ENCODE measurements at places on chromosomes 2 and 18.

DNA sequence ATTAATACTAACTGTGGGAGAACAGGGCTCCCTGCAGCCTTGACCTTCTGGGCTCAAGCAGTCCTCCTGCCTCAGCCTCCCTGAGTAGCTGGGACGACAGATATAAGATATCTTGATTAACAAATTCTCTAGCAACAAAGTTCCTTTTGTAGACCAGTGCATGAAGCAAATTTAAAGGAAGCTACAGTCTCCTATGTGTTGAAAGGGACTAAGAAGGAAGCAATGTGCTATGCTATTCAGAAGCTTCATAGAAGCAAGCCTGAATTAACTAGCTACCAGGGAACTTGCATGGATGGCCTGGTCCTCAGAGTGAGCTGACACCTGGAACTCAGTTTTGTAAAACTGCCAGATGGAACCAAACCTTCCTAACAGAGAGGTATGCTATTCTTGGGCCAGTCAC lies 33.2 kb downstream of the RAPH1 start:
- DNase-seq = no peak

DNA sequence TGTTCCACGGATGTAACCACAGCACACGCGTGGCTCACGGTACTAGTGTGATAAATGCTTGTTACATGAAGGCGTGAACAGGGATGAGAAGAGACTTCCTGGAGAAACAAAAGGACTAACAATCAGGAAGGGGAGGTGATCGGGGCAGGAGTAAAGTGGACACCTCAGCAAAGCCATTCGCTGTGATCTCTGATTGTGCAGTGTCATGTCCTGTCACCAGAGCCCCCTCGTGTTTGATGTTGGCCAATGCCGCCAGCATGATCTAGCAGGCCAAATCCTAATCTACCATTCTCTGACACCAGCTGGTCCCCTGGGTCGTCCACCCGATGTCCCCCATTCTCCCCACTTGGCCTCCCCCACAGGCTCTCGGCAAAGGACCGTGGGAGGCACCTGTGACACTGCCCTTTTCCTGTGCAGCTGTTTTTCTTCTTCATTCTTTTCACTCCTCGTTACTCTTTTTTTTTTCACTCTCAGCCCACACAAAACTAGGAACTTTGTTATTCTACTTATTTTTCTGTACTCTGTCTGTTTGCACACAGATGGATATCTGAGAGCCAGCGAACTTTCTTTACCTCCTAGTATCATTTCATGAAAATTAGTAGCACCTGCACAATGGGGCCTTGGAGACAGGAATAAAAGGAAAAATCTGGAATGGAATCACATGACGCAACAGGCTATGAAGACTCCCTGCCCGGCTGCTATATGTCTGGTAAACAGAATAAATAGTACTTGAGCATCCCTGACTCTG lies 146.8 kb downstream of the TGIF1 start:
- DNase-seq = peak; percentile 95

GRCh38 chr2:66173645-66174044 lies 261.3 kb upstream of the MEIS1 start:
- DNase-seq = no peak

- DNase-seq = peak; percentile 79
These were observed 89.6 kb downstream of the UPP2 start for GRCh38 chr2:158191076-158191895.

DNA sequence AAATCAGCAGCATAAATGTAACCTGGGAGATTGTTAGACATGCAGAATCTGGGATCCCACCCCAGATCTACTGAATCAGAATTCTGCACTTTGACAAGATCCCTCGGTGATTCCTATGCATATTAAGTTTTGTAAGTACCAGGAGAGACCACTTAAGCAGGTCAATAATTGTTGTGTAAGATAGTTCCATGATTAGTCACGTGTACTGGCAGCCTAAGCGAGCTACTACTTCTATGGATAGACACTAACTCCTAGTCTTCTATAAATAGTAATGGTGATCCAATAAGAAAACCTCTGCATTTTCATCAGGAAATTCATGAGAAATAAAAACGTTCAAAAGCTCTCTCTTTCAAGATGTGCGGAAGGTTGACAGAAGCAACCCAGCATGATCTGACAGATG lies 988.2 kb upstream of the CHAC2 start:
- DNase-seq = no peak

- DNase-seq = no peak
These were observed 129.6 kb downstream of the PPP1R1C start for GRCh38 chr2:182115258-182115657.

DNA sequence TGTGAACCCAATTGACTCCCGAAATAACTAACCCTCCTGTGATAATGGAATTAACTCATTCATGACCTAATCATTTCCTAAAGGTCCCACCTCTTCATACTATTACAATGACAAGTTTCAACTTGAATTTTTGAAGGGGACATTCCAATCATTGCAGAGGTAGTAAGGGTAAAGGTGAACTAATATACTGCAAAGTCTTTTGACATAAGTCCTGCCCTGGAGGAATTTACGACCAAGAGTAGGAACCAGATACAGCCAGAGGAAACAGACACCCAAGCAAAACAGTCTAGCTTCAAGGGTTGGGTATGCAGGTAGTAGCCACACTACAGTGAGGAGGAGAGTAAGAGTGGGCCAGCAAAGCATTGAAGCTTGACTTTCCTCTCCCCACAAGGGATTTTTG lies 1.2 kb upstream of the SRBD1 start:
- peak; percentile 35 for DNase-seq

GRCh38 chr18:58527952-58528287 lies 101.0 kb downstream of the ALPK2 start:
- no peak for DNase-seq

- no peak for DNase-seq
These were observed at the start of gene NMUR1 for GRCh38 chr2:231530099-231531011. Gene NMUR1 (minus strand): TSS chr2:231530445. CDS start chr2:231530361, 84 bp downstream.

DNA sequence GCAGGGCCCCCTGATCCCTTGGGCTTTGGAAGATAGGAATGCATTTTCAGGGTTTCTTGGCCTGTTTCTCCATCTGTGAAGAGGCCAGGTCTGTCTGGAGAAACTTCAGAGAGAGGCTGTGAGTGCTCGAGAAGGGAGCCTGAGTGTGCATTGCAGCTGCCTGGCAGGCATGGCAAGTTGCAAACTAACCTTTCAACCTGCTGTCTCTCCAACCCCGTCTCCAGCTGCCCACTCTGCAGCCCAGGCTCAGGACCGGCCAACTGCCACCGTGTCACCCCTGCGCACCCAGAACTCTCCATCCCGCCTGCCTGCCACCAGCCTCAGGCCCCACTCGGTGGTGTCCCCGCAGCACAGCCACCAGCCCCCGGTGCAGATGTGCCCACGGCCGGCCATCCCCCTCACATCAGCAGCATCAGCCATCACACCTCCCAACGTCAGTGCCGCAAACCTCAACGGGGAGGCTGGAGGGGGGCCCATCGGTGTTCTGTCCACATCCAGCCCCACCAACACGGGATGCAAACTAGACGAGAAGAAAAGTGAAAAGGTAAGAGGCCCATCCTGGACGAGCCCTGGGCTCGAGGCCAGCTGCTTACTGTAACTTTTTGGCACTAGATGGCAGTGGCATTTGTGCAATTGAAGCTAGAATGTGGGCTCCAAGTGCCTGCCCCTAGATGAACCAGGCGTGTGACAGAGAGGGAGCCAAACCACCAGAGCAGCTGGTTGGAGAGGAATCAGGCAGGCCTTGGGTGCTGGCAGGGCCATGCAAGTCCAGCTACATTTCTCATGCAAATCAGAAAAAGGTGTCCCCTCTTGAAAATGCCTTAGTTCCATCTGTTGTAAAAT lies 164.6 kb downstream of the SEPTIN10 start:
- peak; percentile 49 for DNase-seq

DNA sequence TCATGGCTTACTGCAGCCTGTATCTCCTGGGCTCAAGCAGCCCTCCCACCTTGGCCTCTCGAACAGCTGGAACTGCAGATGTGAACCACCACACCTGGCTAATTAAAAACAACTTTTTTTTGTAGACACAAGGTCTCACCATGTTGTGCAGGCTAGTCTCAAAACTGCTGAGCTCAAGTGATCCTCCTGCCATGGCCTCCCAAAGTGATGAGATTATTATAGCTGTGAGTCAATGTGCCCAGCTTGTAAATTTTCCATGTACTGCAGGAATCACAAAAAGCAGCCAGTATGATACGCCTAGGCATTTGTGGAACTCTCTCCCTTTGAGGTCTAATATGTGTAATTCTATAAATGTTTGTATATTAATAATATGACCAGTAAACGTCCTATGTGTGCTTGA lies 59.9 kb downstream of the MSH6 start:
- no peak for DNase-seq

GRCh38 chr2:233354500-233354924 lies 218 bp downstream of the DGKD start:
- no peak for DNase-seq

GRCh38 chr2:33706410-33706809 lies 107.3 kb upstream of the FAM98A start:
- no peak for DNase-seq

DNA sequence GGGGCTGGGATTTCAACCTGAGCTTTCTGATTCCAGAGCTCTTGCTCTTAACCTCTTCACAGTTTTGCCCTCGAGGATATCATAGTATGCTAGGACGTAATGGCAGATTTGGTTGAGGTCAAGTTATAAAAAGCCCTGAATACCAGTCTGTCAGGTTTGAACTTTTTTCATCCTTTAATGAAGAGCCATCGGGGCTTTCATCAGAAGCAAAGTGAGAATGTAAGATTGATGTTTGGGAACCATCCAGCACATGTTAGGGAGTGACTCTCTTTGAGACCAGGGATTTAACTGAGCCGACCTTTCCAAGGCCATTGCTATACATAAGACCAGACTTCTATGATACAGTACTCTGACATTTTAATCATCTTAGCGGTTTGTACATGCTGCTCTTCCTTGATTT lies 142.5 kb downstream of the TTC27 start:
- DNase-seq = no peak

GRCh38 chr2:16613539-16614011 lies 52.1 kb downstream of the CYRIA start:
- peak; percentile 54 for DNase-seq

DNA sequence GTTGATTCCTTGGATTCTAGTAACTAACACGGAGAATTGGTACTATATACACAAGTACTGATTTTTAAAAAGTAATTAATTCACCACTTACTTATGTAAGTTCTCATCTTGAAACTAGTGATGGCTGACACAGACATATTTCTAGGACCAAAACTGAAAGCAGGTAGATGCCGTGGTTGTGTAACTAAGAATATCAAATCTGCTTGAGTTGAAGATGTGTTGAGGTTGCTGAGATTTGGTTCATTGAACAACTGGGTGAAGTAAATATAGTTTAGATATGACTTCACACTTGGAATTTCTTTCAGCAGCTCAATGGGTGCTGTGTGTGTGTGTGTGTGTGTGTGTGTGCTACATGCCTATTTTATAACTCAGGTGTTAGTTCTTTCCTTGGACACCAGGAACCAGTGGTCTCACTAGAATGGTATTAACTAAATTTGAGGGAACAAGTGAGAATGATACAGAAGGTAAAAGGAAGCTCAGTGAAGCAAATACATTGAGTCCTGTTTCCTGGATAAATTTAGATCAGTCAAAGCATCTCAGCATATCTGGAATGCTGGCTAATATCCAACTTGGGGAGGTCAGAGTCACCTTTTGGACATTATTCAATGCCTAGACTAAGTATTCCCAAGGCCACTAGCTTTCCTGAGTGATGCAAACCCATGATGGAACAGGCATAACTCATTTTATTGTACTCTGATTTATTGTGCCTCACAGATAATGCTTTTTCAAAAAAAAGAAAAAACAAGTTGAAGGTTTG lies 110.7 kb upstream of the ZEB2 start:
- no peak for DNase-seq

DNA sequence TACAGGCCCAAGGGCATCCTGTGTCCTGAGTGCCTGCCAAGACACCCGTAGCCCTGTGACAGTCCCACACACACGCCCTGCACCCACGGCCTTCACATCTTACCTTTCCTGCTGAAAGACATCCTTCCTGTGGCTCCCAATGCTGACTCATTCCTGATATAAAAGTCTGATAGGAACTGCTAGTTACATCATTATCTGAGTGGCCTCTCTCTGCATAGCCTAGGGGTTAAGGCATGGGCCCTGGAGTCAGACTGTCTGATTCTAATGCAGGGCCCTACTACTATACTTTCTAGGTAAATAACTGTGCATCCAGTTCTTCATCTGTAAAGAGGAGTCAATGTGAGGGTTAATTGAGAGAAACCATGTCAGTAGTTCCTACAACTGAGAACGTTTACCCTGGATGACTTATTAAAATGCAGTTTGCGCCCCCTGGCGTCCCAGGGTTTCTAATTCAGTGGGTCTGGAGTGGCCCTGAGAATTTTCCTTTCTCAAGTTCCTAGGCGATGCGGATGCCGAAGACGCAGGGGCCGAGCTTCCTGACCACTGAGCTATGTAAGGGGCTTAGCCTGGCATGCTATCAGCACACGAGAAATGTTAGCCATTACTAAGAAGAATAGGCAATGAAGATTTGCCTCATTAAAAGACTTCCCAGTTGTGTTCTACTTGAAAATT lies 6.0 kb upstream of the GPR45 start:
- peak; percentile 84 for DNase-seq

- DNase-seq = no peak
These were observed 171.3 kb downstream of the TWIST2 start for GRCh38 chr2:239019183-239019581.

GRCh38 chr2:48738806-48739205 lies 16.7 kb downstream of the LHCGR start:
- no peak for DNase-seq

DNA sequence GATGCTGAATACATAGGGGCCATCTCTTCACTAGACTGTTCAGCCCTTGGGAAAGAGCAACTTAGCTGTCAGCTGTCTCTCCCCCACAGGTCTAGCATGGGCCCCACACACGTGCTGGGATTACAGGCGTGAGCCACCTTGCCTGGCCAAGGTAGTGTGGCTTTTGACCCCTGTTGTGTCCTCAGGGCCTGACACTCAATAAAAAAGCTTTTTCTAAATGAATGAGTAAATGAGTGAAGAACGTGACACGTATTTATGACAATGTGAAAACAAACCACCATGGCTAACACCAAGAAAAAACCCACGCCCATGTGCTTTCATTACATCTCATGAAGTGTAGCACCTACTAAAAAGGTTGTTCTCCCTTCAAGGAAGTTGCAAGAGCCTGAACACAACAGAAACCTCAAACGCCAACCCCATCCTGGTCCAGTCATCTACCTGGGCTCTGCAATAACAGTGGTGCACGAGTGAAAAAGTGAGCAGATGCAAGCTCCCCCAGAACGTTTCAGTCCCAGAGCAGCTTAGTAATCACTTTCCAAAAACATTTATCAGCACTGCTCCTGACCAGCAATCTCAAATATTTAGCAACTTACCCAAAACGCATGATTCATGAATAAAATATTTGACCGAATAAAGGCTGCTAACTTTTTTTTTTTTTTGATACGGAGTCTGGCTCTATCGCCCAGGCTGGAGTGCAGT lies 3.4 kb downstream of the WDFY1 start:
- DNase-seq = no peak

Measured in SW480 (cell line).